ENCODE measurements at places on chromosomes 12 and 14. TPM values are rescaled to one million over a fixed set of nuclear protein-coding genes. Genes with fewer than 3 reads are reported as not detected.
A peak's percentile ranks its signal among the peaks of the same experiment; 100 is the strongest.

HOXC9 gene
- 4.0 TPM for total RNA-seq

LETMD1 gene
- total RNA-seq = 55.0 TPM

COL2A1 gene
- 1.6 TPM for total RNA-seq

KRT73 gene
- 22.2 TPM for total RNA-seq

MANSC4 gene
- not detected for total RNA-seq

RCOR1 gene
- total RNA-seq = 33.4 TPM

SSTR1 gene
- 0.49 TPM for total RNA-seq

SYCP3 gene
- 0.10 TPM for total RNA-seq

KLRF1 gene
- 0.39 TPM for total RNA-seq

IFNG-AS1 gene
- 0.49 TPM for total RNA-seq

RFX4 gene
- not detected for total RNA-seq

TTC7B gene
- total RNA-seq = 15.9 TPM

TOMM20L gene
- total RNA-seq = not detected

CD4 gene
- 9.7 TPM for total RNA-seq

ALKBH2 gene
- 15.4 TPM for total RNA-seq

ABCB9 gene
- total RNA-seq = 4.6 TPM

DDX11 gene
- 26.6 TPM for total RNA-seq

HCAR2 gene
- 11.8 TPM for total RNA-seq

PAX9 gene
- total RNA-seq = 2.8 TPM

GRCh38 chr12:66603461-66603860 lies 75.4 kb downstream of the GRIP1 start:
- DNase-seq = no peak

DNA sequence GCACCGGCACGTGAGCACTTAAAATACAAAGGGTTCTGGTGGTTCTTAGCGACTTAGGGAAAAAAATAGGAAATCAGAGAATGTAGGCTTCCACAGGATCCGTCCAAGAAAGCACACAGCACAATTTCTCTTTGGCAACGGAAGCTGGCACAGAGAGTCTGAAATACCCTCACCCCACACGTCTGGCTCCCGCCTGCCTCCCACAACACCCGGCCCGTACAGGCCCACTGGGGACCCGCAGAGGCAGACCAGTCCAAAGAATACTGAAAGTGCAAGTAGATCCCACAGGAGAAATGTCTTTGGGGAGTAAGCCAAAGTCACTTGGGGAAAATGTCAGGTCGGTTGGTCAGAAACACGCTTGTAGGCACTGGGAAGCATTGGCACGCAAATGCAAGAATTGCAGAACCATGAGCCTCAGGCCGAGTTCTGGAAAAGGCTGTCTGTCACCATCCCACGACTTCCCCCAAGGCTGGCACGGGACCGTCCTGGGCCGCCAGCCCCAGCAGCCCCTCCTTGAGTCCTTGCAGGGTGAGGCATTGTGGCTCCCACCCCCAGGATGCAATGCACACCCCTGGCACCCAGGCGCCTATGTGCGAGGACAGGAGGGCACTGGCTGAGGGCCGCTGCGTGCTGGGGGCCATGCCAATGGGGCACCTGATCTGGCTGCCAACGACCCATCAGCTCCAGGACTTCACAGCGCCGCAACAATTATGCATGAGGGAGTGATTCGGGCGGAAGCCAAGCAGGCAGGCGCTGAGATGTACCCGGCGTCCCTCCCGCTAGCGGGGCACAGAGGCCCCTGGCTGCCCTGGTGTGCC lies 29.7 kb downstream of the CHGA start:
- no peak for DNase-seq

- DNase-seq = peak; percentile 27
Observed at GRCh38 chr14:100132903-100133510, 26.4 kb downstream of the DEGS2 start.

DNA sequence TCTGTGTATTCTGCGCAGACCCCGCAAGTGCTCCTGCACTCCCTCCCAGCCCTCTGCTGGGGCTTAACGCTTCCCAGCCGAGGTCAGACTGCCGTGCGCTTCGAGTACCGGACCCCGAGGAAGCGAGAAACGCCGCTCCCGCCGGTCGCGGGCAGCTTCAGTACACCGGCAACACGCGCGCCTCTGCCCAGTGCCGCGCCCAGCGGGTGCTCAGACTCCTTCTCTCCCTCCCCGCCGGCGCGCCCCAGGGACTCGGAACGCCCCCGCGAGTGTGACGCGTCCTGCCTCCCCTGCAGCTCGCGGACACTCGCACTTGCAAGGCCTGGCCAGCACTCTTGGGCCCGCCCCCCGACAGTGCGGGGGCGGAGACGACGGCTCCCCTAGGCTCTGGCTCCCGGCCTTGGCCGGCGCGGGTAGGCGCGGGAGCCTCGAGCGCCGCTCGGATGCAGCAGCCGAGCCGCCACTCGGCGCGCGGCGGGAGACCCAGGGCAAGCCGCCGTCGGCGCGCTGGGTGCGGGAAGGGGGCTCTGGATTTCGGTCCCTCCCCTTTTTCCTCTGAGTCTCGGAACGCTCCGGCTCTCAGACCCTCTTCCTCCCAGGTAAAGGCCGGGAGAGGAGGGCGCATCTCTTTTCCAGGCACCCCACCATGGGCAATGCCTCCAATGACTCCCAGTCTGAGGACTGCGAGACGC lies at the start of gene PTGER2:
TSS of gene PTGER2 (plus strand) at position 410 of the 692 bp plus-strand sequence. CDS start at position 647, 237 bp downstream.
- DNase-seq = peak; percentile 45

DNA sequence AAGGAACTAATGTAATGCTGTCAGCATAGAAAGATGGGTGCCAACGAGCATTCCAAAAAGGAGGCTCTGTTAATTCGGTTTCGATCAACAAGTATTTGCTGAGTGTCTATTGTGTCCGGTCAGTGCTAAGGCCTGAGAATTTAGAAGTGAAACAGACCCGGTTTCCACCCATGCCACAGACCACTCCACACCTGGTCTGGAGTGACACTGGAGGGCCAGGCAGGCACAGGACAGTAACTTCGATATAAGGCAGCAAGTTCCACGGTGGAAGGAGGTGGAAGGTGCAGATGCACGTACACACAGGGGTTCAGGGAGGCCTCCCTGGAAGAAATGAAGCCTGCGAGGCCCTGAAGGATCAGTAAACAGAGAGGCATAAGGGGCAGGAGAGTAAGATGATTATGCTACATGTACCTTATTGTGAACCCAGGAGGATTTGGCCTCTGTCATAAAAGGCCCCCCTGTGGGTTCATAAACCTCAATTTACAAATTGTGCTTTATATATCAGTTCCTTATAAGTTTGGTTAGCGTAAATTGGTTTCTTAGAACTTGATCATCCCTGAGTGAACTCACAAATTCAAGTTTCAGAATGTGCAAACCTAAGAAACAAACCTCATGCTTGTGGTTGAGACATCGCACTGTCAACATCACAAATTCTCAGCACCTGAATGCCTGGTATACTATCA lies 25.9 kb downstream of the SSH1 start:
- DNase-seq = no peak

DNA sequence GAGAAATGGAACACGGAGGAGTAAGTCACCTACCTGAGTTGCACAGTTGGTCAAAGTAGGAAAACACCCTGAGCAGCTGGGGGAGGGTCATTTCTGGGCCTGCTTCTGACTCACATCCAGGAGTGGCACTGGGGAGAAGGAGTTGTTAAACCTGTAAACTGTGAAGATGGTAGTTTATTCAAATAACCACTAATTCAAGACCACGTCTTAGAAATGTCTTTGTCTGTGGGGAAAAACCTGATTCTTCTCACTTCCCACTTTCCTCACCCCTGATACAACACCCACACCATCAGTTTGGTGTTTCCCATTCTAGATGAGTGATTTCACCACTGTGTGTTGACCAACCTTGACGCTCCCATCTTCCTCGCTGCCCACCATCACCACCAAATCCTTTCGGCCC lies 207.1 kb downstream of the ANO4 start:
- DNase-seq = no peak

DNA sequence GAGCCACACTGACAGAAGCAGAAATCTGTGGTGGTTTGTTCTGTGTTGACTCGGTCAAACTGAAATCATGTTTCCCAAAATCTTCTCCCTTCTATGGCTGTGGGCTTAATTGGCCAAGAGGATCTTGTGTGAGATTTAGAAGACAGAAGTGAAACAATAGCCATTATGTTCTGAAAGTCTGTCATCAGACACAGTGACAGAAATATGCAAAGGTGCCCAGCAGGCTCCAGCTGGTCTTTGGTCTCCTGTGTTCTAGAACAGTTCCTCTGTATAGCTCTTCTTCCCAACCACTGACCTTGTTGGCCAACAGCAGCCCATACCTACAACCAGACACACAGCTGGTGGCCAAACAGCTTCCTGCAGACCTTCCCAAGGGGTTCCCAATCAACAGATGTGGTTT lies 25.0 kb upstream of the COCH start:
- DNase-seq = no peak

DNA sequence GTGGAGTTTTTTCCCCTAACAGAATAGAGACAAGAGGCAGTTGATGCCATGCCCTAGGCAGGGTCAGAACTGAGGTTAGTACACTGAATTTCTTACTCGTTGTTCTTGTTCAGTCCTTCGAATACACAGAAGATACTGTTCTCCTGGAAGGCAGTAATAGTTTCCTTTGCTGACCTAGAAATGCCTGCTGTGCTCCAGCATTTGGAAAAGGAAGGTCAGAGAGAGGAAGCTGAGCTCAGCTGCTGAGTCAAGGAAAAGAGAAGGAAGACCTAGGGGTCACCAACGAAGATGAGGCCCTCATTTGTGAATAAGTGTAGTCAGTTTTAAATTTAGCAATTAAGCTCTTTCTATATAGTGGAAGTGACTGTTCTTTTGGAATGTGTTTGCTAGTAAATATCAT lies 100.1 kb downstream of the CRADD start:
- peak; percentile 38 for DNase-seq

DNA sequence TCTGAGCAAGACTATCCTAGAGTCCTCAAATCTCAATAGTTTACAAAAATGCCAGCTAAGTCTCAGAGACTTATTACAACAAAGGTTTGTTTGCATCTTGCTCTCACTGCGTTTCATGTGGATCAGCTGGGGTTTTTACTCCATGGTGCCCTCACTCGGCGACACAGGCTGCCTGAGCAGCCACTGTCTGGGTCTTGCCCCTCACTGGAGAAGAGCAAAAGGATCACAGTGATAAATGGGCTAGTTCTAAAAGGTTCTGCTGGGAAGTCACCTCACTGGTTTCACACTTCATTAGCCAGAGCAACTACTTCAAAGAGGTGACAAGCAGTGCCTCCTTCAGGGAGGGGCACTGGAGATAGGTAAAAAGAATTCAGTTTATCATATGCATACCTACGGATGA lies 392.0 kb downstream of the RPL10L start:
- no peak for DNase-seq

DNA sequence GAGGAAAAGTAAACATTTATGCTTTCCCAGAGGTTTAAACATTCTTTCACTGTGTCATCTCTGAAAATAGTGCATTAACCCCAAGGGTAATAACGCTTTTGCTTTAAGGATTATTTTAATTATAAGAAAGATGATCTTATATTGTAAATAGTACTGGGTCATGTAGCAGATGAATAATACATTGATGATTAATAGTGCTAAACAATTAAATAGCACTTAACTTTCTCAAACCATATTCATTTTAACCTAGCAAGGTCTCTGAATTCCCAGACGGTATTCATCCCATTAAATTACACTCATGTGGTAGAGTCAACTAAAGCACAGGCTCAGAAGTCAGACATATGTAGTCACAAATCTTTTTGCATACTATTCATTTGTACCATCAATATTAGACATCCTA lies 115.6 kb upstream of the FAR2 start:
- DNase-seq = no peak

DNA sequence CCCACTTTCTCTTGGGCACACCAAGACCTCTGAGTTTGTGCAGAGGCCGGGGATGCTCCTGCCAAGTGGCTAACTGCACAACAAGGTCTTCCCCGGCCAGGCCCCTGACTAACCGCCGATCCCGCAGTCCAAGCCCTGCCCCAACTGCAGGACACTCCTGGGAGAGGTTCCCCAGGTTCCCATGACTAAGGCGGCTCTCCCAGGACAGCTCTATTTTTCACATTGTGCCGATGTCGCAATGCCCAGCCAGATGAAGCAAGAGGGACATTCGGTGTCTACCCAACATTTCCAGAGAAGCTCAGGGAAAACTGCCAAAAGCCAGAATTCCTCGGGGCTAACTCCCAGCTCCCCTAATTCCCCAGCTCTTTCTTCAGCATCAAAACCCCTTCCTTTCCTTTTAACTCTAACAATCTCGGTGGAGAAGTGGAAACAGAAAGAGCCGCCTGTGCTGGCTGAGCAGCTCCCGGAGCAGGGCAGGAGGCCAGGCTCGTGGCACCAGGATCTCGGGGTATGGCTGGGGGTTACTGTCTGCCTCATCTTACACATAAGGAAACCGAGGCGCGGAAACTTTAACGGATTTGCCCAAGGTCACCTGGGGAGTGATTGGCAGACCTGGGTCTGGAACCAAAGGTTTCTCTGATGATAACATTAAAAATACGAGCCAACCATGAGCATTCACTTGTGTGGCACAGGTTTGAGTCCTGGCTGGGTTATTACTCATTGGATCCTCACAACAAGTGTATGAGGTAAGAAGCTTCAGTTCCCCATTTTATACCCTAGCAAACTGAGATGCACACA lies 318.2 kb downstream of the BCL11B start:
- DNase-seq = no peak

GRCh38 chr12:97142737-97143410 lies 235.8 kb downstream of the NEDD1 start:
- DNase-seq = no peak

DNA sequence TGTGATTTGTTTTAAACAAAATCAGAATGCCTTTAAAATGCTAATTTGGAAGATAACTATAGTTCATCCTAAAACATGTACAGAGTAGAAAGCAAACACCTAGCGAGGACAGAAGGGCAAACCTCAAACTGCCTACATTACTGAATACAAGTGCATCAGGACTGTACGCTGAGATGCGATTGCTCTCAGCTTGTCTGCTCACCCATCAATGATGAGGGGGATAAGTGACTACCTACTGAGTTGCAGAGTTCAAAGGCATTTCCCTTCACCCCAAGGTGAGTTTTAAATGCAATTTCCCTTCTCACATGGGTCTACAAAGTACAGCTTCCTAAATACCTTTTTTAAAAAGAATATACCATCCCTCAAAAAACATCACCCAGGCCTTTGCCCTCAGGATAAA lies 52.9 kb downstream of the PHLDA1 start:
- no peak for DNase-seq

GRCh38 chr14:24365600-24366412 lies 2.2 kb upstream of the NFATC4 start:
- peak; percentile 87 for DNase-seq

DNA sequence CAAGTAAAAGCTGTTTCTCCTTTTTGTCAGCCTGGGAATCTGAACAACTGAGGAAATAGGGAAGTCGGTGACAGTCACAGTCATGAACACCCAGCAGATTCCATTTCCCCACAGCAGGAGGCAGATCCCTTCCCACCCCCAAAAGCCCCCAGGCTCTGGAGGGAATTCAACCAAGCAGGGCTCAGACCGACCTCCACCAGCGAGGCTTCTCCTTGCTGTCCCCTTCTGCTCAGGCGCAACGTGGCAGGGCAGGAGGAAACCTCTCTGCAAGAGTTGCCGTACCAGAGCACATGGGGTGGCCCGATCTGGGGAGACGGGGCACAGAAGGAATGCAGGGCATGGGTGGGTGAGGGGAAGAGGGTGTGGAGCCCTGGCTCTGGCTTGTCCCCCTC lies 319 bp downstream of the GALNT6 start:
- no peak for DNase-seq

- DNase-seq = no peak
Observed at GRCh38 chr12:91663744-91664143, 481.1 kb upstream of the DCN start.

GRCh38 chr12:6355491-6356373 lies 13.9 kb upstream of the TNFRSF1A start:
- DNase-seq = no peak

Measured in skin of body (tissue), 3 donors.